MCF 10A (cell line): ENCODE measurements at places on chromosomes 12 and 14.
A peak's percentile ranks its signal among the peaks of the same experiment; 100 is the strongest.

- no peak for DNase-seq
Measured at GRCh38 chr12:20105943-20106342, 262.4 kb upstream of the PDE3A start.

DNA sequence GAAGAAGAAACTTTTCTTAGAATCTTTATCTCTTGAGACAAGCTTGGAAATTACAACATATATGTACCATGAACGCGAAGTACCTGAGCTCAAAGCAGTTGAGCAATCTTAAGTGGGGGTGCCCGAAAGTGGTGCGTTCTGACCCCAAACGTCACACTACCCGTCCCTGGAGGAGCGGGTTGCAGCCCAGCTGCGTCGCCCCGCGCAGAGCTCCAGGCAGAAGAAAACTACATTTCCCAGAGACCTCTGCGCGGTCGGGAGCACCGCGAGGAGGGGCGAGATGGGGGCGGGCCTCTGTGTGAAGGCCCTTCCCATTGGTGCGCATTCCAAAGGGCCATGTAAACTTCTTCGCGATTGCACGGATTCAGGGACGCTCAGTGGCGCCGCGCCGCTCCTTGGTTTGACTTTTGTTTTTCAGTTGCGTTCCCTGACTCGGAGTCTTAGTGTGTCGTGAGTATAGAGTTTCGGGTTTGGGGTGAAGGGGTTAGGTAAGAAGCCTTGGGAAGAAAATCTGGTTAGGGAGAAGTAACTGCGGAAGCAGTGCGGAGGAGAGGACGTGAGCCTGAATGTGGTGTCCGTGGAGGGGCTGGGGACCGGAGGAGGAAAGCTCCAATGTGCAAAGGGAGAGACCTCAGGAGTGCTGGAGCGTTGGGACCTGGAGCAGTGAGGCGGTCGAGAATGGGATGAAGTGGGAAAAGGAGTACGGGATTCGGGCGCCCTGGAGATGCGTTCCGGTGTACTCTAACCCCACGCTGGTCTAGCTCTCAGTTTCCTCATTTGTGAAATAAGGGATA lies at the start of gene CCDC77:
CCDC77 (plus strand) TSS at position 410 of the 794 bp plus-strand sequence. CDS start 7,740 bp downstream, outside the sequence.
- DNase-seq, result peak; percentile 95

DNA sequence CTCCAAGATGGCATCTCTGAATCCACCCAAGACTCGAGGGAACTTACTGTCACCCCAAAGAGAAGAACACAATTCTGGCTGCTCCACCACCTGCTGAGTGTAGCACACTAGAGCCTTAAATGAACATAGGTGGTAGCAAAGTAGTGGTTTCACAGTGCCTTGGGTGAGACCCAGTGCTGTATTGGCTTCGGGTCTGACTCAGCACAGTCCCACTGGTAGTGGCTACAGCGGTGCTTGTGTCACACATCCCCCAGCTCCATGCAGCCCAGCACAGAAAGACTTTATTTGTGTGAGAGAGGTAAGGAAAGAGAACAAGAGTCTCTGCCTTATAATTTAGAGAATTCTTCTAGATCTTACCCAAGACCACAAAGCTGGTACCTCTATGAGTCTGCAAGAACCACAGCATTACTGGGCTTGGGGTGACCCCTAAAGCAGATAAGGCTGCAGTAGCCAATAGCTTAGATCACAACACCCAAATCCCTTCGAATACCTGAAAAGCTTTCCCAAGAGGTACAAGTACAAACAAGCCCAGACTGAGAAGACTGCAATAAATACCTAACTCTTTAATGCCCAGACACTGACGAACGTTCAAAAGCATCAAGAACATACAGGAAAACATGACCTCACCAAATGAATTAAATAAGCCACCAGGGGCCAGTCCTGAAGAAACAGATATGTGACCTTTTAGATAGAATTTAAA lies 83.3 kb upstream of the SLC38A4 start:
- peak; percentile 54 for DNase-seq

- DNase-seq, result no peak
Measured at GRCh38 chr12:126685636-126686035, 1581.3 kb upstream of the TMEM132C start.

DNA sequence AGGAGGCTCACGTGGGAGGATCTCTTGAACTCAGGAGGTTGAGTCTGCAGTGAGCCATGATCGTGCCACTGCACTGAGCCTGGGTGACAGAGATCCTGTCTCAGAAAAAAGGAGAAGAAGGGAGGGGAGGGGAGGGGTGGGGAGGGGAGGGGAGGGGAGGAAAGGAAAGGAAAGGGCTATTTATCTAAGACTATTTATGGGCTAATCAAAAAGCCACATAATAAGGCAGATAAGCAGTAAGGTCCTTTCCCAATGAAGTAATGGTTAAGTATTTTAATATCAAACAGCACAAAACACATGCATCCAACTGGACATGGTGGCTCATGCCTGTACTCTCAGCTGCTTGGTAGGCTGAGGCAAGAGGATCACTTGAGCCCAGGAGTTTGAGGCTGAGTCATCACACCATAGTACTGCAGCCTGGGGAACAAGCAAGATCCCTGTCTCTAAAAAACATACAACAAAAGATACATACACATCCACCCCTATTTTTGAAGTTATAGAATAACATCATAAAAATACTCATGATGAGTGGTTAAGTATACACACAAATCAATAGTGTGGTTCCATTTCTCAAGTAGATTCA lies 9.7 kb downstream of the PAWR start:
- DNase-seq, result peak; percentile 74

GRCh38 chr12:4041187-4041885 lies 168.1 kb upstream of the PARP11 start:
- DNase-seq, result no peak

DNA sequence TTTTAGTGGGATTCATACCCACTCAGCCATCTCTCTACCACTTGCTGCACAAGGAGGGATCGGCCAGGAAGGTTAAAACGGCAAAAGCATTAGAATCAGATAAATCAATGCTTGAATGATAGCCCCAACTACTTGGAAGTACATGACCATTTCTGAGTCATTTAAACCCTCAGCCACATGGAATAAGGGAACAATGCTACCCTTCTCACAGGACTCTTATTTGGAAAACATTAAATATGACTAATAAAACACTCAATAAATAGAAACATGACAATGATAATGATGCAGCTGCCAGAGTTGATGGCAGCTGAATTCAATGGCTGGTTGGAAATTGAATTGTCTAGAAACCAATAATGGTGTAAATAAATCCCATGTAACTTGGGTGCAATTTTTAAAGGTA lies 165.4 kb downstream of the FLRT2 start:
- DNase-seq, result no peak

GRCh38 chr12:95623554-95624170 lies 72.4 kb upstream of the USP44 start:
- peak; percentile 90 for DNase-seq

DNA sequence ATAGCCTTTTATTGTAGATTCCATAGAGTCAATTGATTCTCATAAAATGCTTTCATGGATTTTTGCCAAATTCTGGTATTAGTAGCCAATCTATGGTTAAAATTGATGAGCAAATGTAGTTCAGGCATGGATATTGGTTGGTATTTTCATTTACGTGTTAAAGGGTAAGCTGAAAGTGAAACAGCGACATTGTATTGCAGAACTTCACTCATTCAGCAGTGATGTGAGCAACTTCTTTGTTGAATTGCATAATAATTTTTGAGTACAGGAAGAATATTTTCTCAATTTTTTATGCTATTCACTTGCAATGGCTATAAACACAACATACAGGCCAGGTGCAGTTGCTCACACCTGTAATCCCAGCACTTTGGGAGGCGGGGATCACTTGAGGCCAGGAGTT lies 24.2 kb upstream of the FAM222A start:
- DNase-seq, result no peak

- no peak for DNase-seq
Measured at GRCh38 chr12:2323532-2324255, 270.9 kb downstream of the CACNA1C start.

DNA sequence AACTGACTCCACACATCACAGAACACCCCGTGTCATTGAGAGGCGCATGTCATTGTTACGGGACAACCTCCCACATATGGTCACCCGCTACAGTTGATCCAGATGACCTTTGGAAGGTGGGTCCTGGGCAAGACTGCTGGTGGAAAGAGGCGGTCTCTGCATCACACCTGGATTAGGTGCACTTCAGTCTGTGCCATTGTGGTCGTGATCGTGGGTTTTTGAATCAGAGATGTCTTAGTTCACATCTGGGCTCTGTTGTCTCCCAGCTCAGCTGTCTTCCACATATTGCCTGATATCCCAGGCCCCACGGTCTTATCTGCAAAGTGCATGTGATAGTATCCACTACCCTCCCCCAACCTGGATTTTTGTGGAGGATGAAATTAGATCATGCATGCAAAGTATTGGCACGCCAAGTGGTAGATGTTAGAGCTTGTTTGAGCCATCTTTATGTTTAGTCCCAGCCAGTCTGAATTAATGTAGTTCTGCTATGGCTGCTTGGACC lies 208.7 kb upstream of the FOXN3 start:
- DNase-seq, result no peak

DNA sequence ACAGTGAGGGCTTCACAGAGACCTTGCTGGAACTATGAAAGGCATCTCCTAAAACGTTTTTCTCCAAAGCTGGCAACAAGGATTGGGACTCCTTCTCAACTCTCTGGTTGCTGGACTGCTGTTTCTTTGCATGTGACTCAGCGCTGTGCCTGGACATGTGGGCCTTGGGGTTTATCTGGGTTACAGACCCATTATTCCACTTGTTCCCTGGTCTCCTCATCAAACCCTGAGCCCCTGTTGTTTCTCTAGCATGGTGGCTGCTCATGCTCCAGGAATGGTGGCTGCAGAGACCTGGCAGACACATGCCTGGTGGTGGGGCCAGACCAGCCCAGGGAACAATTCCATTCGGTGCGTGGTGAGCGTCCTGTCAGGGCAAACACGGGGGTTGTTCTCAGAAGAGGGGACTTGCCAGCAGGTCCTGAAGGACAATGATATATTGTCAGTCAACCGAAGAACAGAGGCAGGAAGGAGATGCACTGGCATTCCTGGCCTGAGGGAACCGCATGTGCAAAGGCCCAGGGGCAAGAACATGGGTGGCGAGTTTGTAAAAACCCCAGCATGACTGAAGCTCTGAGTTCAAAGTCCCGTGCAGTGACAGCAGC lies 320.1 kb upstream of the RTL1 start:
- no peak for DNase-seq

DNA sequence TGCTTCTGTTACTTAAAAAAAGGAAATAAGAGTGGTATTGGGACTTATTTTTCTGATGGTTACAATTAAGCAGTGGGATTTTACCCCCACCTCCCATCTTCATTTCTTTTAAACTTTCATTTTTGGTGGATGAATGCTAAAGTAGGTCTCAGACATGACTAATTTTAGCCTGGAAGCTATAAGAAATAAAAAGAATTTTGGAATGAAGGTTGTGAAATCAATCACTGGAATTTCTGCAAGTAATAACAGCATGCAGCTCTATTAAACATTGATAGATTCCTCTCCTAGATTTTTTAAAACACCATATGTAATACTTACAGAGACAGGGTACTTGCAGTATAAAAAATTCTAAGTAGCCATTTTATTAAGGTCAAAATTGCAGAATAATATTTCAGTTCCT lies 164.2 kb upstream of the CLEC14A start:
- DNase-seq, result peak; percentile 5

DNA sequence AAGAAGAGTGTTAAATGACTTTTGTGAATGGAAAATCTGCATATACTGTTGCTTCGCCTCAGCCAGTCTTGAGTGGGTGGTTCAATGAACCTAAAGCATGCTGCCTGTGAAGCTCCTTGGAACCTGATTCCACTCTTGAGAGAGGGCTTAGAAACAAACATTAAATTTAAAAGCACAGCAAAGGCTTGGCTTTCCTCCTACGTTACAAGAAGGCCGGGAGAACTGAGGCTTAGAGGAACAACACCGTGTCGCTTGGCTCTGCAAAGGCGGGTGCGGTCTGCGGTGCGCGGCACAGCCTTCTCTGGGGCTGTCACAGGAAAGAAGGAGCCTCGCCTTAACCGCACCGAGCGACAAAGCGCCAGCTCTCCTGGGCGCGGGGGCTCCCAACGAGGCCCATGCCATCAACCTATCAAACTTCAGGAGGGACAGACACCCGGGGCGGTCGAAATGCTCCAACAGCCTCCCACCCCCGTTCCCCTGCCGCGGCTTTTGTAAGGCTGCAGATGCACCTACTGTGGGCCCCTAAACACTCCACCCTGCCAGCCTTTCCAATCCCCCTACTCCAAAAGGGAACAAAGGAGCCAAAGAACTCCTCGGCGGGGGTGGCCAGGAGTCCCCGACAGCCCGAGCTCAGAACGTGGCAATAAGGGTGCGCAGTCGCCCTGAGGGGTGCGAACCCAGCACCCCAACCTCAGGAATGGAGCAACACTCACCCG lies 729 bp downstream of the OSBPL8 start:
- peak; percentile 44 for DNase-seq

DNA sequence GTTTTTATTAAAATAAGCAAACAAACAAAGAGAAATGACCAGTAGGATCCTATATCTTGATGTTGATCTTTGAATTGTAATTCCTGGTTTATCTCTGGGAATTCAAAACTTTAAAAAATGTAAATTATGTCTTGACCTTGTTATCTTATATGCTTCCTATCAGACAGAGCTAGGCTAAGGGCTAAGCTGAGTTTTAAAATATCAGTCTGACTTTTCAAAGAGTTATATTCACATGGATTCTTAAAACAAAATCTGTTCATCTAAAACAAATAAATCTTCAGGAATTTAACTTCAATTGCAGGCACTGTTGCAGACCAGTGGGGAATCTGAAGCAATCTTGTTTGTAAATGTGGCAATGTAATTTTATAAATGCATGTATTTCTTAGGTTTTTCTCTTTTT lies 1144.1 kb downstream of the LRFN5 start:
- DNase-seq, result no peak

GRCh38 chr14:50417853-50418252 lies 21.2 kb upstream of the CDKL1 start:
- no peak for DNase-seq

DNA sequence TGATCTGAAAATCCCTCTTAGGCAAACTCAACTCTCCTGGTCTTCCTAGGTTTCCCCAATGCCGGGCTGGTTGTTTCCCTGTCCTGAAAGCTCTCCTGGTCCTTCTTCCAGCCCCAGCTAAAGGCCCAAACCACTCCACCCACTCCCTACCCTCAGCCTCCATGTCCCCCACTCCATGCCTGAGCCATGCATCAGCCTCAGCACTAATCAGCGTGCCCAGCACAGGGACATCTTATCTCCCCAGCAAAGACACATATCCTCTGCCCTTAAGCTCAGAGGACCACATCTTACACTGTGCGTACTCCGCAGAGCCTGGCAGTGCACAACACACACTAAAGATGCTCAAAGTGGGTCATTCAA lies 25.9 kb downstream of the ACTN1 start:
- DNase-seq, result no peak
